Ureter (tissue), 1 donor: ENCODE measurements at places on chromosomes 13 and 19. TPM values are rescaled to one million over a fixed set of nuclear protein-coding genes. Genes with fewer than 3 reads are reported as not detected.

Gene NLRP7
- total RNA-seq = not detected

Gene OR7D2
- not detected for total RNA-seq

Gene ATP4B
- not detected for total RNA-seq

Gene SPATA13
- total RNA-seq = 19.0 TPM

Gene IL4I1
- 1.9 TPM for total RNA-seq
